ENCODE measurements at places on chromosomes 7 and 10.

DNA sequence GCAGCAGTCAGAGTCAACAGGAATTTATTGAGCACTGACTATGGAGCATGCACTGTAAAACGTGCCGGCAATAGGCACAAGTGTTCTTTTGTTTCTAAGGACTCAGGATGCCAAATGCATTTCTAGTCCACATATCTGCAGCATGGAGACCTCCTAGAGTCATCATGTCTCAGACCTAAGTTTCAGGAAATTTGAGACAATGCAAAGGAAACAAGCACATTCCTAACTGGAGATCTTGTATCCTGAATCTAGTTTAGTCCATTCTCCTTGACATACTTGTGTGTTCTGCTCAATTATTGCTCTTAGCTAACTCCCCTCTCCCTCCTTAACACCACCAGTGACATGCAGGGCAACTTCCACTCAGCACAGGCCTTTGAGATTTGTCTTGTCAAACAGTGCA is 173.2 kb downstream of the ZNF438 start:
- no peak for DNase-seq

GRCh38 chr7:100120733-100121036 is 1.3 kb downstream of the CNPY4 start:
- DNase-seq: no peak

DNA sequence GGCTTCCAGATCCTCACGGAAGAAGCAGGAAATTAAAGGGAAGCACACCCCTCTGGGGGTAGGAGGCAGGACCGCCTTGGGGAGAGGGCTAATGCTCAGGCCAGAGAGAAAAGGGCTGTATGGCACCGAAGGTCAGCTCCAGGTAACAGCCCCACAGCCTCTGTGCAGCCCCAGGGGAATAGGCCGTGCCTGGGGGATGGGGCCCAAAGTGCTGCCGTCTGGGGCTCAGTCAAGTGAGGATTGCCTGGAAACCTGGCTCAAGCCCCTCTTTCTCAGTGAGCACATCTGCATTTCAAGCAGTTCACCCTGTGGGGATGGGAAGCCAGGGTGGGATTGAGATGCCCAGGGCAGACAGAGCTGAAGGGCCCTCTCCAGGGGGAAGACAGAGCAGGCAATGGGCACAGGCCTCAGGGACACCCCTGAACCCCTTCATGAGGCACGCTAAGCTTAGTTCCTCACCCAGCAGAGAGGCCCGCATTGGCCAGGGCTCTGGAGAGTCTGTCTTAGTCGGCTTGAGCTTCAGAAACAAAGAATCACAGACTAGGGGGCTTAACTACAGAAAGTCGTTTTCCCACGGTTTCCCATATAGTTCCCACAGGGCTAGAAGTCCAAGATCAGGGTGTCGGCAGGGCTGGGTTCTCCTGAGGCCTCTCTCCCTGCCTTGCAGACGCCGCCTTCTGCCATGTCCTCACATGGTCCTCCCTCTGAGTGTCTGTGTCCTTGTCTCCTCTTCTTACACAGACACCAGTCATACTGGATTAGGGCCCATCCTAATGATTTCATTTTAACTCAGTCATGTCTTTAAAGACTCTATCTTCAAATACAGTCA is 118.2 kb downstream of the PTPN20 start:
- no peak for DNase-seq

- no peak for DNase-seq
These were observed 150.9 kb downstream of the UBE2H start for GRCh38 chr7:129801882-129802281.

- no peak for DNase-seq
These were observed 93.5 kb upstream of the KIAA1217 start for GRCh38 chr10:24115403-24115802.

GRCh38 chr10:76892766-76893479 is 744.7 kb downstream of the KCNMA1 start:
- DNase-seq: no peak

DNA sequence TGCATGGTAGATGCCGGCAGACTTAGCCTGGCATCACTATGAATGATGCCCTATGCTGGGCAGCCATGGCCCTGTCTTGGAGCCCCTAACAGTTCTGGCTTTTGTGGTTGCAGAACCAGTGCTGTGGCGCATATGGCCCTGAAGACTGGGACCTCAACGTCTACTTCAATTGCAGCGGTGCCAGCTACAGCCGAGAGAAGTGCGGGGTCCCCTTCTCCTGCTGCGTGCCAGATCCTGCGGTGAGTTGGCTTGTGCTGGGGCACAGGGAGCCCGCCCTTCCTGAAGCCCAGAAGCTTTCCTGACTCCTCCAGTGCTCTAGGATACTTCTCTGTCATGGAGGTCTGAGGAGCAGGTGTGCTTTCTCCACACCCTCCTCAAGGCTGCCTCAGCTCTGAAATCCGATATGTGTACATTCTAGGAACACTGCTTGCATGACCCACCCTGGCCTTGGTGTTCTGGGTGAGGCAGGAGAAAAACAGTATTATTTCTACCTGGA is 25.6 kb upstream of the SH2D4B start:
- DNase-seq: no peak

Data from cortex of kidney (tissue), 1 donor.